ENCODE measurements at places on chromosomes 11 and 22. TPM values are rescaled to one million over a fixed set of nuclear protein-coding genes. Genes with fewer than 3 reads are reported as not detected.

- peaks cover 26% of the 10 kb centered on the region for H3K36me3 ChIP-seq
- peak overlapping the region; percentile 74 for H3K27ac ChIP-seq
- H3K4me1 ChIP-seq, result peaks cover 51% of the 10 kb centered on the region
- DNase-seq, result no peak
Measured at GRCh38 chr11:64796047-64796756, 6.8 kb downstream of the MAP4K2 start.

GRCh38 chr11:71914617-71915189, 13.7 kb downstream of the XNDC1N start:
- no peak overlapping the region for H3K27ac ChIP-seq
- H3K36me3 ChIP-seq, result peaks cover 8% of the 10 kb centered on the region
- no peaks in the 10 kb centered on the region for H3K27me3 ChIP-seq
- H3K4me3 ChIP-seq, result no peak overlapping the region

DNA sequence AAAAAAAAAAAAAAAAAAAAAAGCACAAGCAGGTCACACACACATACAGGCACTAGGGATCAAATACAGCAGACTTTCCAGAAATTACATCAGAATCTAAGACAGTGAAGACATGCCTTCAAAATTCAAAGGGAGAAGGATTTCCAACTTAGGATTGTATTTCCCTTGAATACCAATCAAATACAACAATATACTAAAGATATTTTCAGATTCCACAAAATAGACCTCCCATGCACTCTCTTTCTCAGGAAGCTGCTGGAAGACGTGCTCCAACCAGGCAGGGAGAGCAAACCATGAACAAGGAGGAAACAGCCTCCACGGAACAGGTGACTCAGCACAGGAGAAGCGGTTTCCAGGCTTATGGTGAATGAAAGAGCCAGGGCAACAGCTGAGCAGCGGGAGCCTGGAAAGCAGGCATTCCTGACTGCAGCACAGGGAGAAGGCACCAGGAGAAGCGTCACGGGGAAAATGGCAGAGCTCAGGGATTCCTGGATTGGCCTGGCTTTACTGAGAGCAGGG, 32.0 kb downstream of the TMEM184B start:
- H3K4me3 ChIP-seq, result no peak overlapping the region
- H3K36me3 ChIP-seq, result peaks cover 5% of the 10 kb centered on the region
- H3K4me1 ChIP-seq, result peaks cover 9% of the 10 kb centered on the region
- H3K27me3 ChIP-seq, result peaks cover 7% of the 10 kb centered on the region
- peak overlapping the region; percentile 75 for H3K27ac ChIP-seq
- DNase-seq, result peak; percentile 50

- peaks cover 71% of the 10 kb centered on the region for H3K4me1 ChIP-seq
- H3K36me3 ChIP-seq, result peaks cover 30% of the 10 kb centered on the region
- peaks cover 11% of the 10 kb centered on the region for H3K27me3 ChIP-seq
- H3K27ac ChIP-seq, result no peak overlapping the region
- no peak for DNase-seq
- H3K4me3 ChIP-seq, result no peak overlapping the region
Measured at GRCh38 chr11:75325713-75326438, 25.6 kb downstream of the ARRB1 start.

DNA sequence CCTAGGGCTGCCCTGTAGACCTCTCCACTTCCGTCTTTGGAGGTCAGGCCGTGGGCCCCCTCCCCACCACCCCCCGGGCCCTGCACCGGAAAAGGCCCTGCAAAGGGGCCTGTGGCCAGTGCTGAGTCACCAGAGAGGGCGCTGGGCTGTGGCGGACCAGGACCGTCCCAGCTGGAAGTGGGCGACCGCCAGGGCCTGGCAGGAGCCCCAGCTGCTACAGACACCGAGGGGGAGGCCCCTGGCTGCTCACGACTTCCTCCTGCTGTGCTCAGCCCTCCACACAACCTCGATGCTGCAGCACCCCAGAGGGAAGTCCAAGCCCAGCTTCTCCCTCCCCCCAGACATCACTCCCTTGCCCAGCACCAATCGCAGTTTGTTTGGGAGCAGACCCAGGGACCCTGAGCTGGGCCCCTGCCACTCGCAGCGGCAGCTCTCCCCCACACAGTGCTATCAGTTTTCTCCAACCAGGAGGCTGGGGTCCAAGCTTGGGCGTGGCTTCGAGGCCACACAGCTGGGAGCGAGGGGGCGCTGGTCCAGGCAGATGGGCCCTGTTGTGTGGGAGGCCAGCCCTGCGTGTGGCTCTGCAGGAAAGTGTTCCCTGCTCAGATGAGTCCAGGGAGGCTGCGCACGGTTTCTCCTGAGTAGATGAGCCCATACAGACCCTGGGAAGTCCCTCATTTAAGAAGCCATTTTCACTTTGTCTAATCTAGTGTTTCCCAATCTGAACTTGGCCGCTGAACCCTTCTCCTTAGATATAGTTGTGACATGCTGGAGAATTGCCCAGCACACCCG, 5.6 kb upstream of the SH3BP1 start:
- DNase-seq, result no peak
- peaks cover 4% of the 10 kb centered on the region for H3K27me3 ChIP-seq
- H3K4me1 ChIP-seq, result peaks cover 14% of the 10 kb centered on the region
- no peak overlapping the region for H3K4me3 ChIP-seq

GRCh38 chr22:30455075-30455840, 16.6 kb downstream of the SEC14L3 start:
- peaks cover 2% of the 10 kb centered on the region for H3K27me3 ChIP-seq
- H3K27ac ChIP-seq, result no peak overlapping the region
- no peaks in the 10 kb centered on the region for H3K36me3 ChIP-seq
- H3K4me3 ChIP-seq, result no peak overlapping the region

DNA sequence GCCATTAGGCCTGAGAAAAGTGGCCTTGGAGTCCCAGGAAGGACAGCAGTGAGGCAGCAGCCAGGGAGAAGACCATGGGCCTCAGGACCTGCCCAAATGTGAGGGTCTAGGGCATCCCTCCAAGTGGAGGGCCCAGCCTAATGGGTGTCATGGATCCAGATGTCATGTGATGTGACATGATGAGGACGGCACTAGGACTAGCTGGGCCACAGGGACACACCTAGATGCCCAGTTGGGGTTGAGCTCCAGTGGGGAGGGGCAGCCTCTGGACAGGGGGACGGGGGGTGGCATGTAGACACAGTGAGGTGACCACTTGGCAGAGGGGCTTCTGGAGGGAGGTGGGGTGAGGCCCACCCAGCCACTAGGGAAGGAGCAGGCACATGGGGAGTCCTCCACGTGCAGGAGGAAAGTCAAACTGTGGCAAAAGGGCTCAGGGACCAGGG, 5.4 kb downstream of the SCARF2 start:
- H3K4me1 ChIP-seq, result peaks cover 4% of the 10 kb centered on the region
- H3K27ac ChIP-seq, result no peak overlapping the region
- DNase-seq, result no peak
- H3K4me3 ChIP-seq, result no peak overlapping the region
- peaks cover 49% of the 10 kb centered on the region for H3K27me3 ChIP-seq

- no peaks in the 10 kb centered on the region for H3K4me1 ChIP-seq
- no peak for DNase-seq
- peaks cover 2% of the 10 kb centered on the region for H3K36me3 ChIP-seq
Measured at GRCh38 chr22:44537467-44537866, 39.4 kb upstream of the RTL6 start.

DNA sequence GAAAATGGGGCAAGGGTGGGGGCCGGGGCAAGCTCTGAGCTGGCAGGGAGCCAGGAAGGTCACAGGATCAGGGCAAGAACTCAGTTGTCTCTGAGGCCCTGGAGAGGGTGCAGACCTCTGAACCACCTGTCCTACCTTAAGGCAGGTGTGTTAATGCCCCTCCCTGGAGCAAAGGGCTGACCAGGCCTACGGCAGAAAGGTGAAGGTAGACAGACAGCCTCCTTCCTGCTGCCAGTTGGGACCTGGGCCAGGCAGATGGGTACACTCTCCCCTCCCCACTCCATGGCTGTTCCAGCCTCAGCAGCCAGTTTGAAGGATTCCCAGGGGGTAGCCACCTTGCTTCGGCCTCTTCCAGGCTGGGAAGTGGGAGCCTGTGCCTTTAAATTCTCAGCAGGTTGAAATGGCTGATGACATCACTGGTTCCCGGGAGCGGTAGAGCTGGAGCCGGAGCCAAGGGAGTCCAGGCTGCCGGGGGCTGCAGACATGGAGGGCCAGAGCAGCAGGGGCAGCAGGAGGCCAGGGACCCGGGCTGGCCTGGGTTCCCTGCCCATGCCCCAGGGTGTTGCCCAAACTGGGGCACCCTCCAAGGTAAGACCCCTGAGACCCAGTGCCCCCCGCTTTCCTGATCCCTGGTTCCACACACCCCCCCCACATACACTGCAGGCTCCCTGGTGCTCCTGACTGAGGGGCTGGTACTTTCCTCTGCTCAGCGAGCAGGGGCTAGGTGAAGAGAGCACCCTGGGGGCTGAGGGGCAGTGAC, at the start of gene INPP5J:
TSS of gene INPP5J (plus strand) at position 435 of the 760 bp plus-strand sequence. CDS start at position 484, 49 bp downstream.
- H3K27me3 ChIP-seq, result peaks cover 6% of the 10 kb centered on the region
- H3K36me3 ChIP-seq, result no peaks in the 10 kb centered on the region
- peaks cover 5% of the 10 kb centered on the region for H3K4me1 ChIP-seq
- H3K27ac ChIP-seq, result no peak within 1 kb of the TSS
- no peak for DNase-seq

DNA sequence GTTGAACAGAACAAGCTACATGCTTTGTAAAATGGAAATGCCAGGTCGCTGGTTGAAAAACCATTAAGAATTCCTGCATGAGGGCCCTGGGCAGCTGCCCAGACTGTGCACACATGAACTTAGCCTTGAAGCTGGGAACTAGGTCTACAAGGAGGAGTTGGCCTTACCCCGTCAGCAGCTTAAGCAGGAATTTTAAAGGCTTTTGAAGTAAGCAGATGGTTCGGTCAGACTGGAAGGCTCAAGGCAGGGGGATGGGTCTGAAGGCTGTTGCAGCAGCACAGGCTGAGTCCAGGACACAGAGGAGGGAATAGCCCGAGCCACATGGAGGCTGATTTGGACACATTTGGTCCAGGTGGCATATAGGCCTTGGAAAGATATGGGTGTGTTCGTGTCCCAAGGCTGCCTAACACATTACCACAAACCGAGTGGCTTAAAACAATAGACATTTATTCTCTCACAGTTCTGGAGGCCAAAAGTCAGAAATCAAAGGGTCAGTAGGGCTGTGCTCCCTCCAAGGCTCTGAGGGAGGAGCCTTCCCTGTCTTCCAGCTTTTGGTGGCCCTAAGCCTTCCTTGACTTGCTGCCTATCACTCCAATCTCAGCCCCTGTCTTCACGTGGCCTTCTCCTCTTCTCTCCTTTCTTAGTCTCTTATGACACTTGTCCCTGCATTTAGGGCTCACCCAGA, 11.6 kb downstream of the LIF start:
- H3K36me3 ChIP-seq, result no peaks in the 10 kb centered on the region
- H3K4me3 ChIP-seq, result no peak overlapping the region
- H3K27ac ChIP-seq, result no peak overlapping the region
- DNase-seq, result no peak
- H3K27me3 ChIP-seq, result peaks cover 5% of the 10 kb centered on the region
- H3K4me1 ChIP-seq, result peaks cover 3% of the 10 kb centered on the region

PRR33 gene
- not detected for total RNA-seq

MMP8 gene
- total RNA-seq, result not detected

MUC6 gene
- not detected for total RNA-seq

FAT3 gene
- 17.6 TPM for total RNA-seq

Measured in endothelial cell (in vitro differentiated cells).